Esophagus mucosa (tissue), 1 donor: ENCODE measurements at places on chromosomes 2 and 18.

DNA sequence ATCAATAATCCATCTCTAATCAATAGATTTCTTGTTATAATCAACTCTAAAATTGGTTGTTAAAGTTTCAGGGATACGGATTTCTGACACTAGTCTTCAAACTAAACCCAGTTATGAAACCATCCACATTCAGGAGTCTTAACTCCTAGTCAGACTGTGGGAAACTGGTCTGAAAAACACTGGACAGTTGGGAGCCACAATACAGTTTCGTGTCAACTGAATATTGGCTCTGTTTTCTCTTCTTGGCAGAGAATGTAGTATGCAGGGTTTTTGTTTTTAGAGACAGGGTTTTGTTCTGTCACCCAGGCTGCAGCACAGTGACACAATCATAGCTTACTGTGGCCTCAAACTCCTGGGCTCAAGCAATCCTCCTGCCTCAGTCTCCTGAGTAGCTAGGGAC, 123.1 kb downstream of the RTTN start:
- no peak for ATAC-seq

DNA sequence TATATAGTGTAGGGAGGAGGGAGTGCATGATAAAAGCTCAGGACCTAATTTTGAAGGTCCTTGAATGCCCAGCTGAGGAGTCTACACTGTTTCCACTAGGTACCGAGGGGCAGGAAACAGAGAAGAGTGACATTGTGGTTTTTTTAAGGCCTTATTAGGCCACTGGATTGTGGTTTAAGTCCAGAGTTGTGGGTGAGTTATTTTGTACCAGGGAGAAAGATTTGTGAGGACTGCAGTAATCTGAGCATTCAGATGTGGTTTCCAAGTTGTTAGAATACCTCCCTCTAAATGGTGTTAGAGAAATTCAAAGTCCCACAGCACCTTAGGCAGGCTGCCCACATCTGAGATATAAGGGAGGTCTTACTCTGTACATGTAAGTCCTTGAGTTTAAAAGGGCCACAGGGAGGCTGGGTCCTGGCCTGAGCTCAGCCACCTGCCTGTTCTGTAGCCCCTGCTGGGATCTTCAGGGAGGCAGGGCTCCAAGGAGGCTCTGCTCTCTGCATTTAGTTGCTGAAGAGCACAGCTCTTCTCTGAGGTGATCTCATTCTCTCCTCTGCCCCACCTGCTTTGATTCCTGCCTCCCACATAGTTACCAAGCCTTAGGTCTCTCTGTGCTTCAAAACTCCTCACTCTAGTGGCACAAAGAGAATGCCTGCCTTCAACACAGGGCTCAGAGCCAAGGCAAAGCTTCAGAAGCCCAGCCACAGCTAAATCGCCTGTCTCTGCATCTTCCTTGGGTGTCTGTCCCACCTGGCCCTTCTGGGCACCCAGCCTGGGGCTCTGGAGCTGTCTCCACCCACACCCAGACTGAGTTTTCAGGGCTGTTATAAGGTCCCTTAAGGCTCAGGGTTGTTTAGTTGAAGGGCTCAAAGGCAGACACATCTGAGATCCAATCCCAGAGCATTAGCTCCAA, 88.1 kb downstream of the VSNL1 start:
- peak; percentile 73 for ATAC-seq

GRCh38 chr2:241201445-241202267, 13.2 kb downstream of the ANO7 start:
- no peak for ATAC-seq

GRCh38 chr2:144224472-144224871, 295.4 kb downstream of the ZEB2 start:
- ATAC-seq = no peak

DNA sequence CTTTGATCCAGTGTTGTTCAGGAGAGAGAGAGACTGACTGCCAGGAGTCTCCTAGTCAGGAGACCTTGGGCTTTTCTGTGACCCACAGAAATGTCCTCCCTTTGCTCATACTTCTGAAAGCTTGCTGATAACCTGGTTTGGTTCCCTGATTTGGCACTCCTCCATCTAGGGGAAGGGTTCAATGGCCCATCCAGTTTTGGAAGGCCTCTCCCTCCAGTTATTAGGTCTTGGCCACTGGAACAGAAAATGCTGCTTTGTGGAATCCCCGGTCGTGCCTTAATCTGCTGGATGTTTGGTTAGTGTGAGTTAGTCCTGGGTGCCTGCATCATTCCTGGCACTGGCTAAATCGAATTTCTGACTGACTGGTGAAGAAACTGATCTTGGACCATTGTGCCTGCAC, 35.7 kb downstream of the KDM3A start:
- ATAC-seq = no peak
